ENCODE measurements at places on chromosomes 12 and 14.
A peak's percentile ranks its signal among the peaks of the same experiment; 100 is the strongest.

DNA sequence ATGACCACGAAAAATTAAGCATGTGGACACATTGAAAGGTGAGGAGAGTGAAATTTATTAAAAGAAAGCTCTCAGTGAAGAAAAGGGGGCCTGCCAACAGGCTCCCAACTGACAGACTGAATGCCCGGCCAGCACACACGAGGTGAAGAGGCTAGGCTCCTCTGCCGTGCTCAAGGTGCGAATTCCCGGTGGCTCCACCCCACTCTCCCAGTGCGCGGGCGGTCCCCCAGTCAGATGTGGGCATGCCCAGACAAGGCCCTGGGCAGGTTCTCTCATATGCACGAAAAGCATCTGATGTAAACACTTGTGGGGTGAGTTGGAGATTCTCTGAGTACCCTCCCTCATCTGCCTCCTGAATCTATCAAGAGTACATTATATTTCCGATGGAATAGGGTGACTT, 48.5 kb upstream of the OSBPL8 start:
- no peak for DNase-seq

GRCh38 chr14:90062822-90063539, 1.2 kb downstream of the KCNK13 start:
- DNase-seq = no peak

DNA sequence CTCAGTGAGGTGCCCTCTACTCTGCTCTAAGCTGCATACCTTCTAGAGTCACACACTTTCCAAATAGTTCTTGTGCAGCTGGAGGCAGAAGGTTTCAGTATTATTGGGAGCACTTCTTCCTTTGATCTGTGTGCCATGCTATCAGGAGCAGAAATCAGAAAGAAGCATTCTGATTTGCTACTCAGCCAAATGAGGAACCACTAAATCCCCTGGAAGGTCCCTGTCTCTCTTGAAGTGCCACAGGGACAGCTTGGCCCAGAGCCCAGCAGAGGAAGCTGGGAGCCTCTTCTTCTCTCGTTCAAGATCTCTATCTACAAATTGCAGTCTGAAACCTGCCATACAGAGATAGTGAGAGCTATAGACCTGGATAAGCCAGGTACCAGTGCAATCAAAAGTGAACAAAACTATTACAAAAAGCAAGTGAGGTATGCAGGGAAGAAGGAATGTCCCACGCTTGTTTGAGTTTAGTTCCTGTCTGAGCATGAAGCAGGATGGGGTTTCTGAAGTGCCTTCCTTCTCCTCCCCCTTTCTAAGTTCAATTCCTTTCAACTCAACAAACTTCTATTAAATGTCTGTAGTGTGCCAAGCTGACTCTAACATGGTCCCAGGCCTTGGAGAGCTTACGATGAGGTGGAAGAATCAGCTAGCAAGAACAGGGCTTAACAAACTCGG, 100.9 kb upstream of the PARP11 start:
- DNase-seq = peak; percentile 35

GRCh38 chr14:74421981-74422380, 4.0 kb downstream of the SYNDIG1L start:
- DNase-seq = no peak

GRCh38 chr12:19645823-19646222, 206.5 kb downstream of the AEBP2 start:
- DNase-seq = no peak

- DNase-seq = no peak
Observed at GRCh38 chr14:76810525-76810924, 2.2 kb downstream of the ANGEL1 start.

- DNase-seq = no peak
Observed at GRCh38 chr12:126193190-126193589, 1128.0 kb downstream of the AACS start.

DNA sequence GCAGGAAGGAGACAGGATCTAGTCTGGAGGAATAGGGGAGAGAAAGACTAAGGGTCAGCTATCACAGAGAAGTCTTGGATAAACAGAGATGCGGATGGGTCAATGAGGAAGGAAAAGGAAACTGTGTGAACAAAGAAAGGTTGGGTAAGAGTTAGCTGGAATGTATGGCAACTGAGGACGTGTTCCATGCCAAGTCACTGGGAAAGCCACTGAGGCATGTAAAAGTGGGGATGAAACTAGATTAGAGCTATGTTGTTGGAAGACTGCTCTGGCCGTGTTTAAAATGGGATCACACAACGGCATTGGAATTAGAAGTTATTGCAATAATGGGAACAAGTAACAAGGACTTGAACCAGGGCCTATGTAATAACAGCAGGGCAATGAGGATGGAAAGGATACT, 3.9 kb upstream of the NR2C1 start:
- DNase-seq = no peak

DNA sequence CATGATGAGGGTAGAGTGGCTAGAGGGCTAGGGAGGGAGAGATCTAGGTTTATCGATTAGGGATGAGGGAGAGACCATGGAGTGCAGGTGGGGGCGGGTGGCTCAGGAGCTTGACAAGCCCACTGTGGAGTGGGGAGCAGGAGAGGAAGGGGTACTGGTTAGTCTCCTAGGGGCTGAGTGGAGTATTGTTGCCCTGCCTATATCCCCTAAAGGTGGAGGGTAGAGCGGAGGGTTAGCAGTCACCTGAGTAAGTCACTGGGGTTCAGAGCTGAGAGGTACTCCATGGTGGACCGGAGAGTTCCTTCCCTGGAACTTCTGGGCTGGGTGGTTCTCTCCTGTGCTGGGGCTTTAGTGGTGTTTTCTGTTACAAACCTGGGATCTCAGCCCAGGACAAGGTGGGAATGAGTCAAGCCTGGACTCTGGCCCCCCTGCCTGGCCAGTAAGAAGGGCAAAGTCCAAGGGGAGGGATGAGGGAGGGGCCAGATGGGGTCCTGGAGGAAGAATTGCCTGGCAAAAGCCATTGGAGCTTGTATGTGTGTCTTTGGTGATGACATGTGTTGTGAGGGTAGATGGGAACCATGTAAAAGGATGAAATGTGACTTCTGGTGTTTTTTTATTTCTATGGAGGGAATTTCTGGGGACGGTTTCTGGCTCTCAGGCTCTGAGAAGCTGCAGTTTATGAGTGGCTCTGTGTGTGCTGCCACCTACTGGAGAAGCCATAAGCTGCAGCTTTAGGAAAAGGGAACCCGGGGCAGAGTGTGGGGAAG, at the start of gene CIDEB:
Gene CIDEB, minus strand, starts transcription at position 403 of the 767 bp plus-strand sequence. Its CDS starts 119 bp downstream, at position 284.
- peak; percentile 75 for DNase-seq

- DNase-seq = no peak
Observed at GRCh38 chr12:45243963-45244362, 28.1 kb downstream of the ANO6 start.

DNA sequence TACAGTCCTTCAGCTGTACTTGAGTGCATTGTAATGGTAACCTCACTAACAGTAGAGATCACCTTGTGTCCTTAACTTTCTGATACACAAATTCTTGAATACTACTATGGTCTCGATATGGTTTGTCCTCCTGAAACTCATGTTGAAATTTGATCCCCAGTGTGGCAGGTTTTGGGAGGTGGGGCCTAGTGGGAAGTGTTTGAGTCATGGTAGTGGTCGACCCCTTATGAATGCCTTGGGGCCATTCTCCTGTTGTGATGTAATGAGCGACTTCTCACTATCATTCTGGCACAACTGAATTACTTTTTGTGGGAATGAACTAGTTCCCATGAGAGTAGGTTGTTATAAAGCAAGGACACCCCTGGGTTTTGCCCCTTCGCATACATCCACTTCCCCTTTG, 52.3 kb downstream of the IPO8 start:
- DNase-seq = no peak

Measured in activated CD4-positive, alpha-beta memory T cell treated with anti-CD3 and anti-CD28 coated beads for 36 hours (primary cell).